ENCODE measurements at places on chromosomes 4 and X.

GRCh38 chrX:63506320-63506719 is 155.2 kb upstream of the SPIN4 start:
- DNase-seq, result no peak

- no peak for DNase-seq
Observed at GRCh38 chr4:114205261-114205660, 225.8 kb upstream of the ARSJ start.

DNA sequence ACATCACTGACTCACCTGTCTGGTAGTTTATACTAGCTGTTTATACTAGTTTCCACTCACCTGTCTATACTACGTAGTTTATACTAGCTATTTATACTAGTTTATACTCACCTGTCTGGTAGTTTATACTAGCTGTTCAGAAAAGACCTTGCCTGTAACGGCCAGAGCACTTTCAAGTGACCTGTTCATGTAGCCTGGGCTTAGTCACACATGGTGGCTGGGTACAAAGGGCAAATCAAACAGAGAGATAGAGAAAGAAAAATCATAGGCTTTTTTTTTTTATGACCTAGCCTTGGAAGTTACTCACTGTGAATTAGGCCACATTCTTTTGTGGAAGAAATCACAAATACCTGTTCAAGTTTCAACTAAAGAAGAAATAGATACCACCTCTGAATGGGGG is 30.7 kb upstream of the SPANXN4 start:
- DNase-seq, result no peak

DNA sequence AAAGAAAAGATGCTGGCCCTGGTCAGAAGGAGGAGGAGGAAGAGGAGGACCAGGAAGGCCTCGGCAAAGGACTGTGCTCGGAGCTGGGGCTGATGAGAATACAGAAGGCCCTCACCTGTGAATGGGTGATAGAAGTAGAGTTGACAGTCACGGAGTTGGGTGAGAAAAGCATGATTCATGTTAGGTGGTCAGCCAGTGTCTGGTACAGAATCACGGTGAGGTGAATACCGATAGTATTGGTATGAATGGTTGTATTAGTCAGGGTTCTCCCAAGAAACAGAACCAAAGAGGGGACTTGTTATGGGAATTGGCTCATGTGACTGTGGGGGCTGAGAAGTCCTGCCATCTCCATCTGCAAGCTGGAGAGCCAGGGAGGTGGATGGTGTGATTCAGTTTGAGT is 32.5 kb upstream of the FAM156A start:
- DNase-seq, result no peak

DNA sequence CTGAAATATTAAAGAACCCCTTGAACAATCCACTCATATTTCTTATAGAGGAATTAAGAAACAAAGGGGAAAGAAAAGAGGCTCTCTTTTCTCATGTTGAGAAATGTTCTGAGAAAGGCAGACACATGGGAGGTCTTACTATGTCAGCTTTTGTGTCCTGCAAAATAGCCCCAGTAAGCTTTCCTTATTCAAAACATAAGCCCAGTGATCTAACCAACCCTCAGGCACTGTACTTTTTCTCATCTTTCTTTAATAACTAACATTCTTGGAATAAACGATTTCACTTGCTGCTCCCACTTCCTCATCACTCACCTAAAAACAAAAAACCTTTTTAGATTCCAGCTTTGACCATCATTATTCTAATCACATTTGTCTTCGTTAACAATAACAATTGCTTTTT is 115.9 kb downstream of the GLRA3 start:
- DNase-seq, result no peak

DNA sequence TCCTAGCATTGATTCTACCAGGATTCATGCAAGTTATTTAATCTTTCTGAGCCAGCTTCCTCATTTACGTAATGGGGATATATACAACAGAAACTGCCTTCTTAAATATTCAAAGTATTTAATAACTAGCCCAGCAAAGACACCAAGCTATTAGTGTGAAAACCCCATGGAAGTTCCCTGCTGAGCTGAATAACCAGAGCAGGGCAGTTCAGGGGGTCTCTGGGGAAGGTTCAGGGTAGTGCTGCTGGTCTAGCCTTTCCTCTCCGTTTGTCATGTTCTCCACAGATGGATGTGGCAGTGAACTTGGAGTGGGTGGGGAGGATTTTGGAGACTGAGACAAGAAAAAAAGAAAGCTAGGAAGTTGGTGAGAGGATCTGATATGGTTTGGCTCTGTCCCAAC is 240.8 kb upstream of the TAPT1 start:
- DNase-seq, result no peak

GRCh38 chrX:11472879-11473278 is 179.7 kb downstream of the AMELX start:
- no peak for DNase-seq

DNA sequence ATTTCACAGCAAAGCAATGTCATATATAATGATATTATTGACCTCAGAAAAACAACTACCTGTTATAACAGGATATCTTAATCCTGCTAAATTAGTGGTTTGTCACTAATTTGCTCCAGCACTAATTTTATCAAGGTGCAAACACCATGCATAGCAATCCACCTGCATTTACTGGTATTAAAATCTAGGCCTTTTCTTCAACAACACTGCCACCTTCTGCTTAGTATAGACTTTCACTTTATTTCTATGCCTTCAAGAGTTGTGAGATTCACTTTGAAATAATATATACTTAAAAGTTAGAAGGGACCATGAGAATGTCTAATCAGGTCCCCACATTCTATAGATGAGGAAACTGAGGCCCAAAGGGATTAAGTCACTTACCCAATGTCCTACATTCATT is 82.1 kb upstream of the IQCM start:
- no peak for DNase-seq

GRCh38 chr4:72209600-72209999 is 177.8 kb downstream of the NPFFR2 start:
- DNase-seq, result no peak

DNA sequence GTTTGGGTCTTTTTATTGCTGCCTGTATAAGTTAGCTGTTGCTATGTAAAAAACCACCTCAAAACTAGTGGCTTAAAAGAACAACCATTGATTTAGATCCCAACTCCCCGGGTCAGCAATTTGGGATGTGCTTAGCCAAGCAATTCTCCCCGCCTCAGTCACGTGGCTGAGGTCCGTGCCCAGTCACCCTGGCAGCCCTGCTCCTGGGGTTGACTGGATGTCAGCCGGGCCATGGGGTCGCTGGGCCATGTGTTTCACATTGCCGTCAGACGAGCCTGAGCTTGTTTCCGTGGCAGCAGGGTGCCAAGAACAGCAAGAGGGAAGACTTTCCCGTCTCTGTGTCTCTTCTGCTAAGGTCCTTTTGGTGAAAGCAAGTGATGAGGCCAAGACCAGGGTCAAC is 345.7 kb upstream of the FAT1 start:
- no peak for DNase-seq

DNA sequence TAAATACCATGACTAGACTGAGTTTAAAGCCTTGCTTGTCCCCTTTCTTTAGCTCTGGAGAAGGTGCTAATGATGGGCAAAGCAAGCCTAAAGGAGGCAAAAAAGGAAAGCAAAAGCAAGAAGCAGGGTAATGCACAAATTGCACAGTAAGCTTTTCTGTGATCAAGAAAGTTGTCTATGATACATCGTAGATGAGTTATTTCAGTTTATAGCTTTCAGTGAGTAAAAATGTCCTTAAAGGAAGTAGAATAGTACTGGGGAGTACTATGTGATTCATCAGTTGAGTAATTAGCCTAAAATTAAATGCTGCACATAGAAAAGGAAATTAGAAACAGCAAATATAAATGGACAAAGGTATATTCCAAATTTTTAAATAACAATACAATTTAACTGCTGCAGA is 50.2 kb upstream of the PDE5A start:
- no peak for DNase-seq

- DNase-seq, result no peak
Observed at GRCh38 chr4:20544645-20545044, 155.6 kb upstream of the PACRGL start.

DNA sequence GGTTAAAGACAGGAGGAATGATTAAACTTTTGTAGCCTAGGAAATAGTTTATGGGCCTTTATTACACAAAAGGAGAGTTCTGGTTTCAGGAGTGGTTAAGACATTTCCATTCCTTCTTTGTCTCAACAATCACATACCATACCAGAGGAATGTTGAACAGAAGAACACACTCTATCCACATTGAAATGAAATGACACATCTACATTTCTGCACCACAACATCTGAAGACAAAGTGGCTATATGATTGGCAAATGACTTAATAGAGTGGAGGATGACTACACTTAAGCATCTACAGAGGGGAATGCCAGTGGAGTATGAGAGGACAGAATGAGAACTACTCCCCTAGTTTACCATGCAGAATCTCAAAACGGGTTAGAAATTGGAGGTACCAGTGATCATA is 8.0 kb downstream of the CYP2U1 start:
- no peak for DNase-seq

GRCh38 chrX:69027181-69028005 is 137.9 kb downstream of the PJA1 start:
- DNase-seq, result no peak

DNA sequence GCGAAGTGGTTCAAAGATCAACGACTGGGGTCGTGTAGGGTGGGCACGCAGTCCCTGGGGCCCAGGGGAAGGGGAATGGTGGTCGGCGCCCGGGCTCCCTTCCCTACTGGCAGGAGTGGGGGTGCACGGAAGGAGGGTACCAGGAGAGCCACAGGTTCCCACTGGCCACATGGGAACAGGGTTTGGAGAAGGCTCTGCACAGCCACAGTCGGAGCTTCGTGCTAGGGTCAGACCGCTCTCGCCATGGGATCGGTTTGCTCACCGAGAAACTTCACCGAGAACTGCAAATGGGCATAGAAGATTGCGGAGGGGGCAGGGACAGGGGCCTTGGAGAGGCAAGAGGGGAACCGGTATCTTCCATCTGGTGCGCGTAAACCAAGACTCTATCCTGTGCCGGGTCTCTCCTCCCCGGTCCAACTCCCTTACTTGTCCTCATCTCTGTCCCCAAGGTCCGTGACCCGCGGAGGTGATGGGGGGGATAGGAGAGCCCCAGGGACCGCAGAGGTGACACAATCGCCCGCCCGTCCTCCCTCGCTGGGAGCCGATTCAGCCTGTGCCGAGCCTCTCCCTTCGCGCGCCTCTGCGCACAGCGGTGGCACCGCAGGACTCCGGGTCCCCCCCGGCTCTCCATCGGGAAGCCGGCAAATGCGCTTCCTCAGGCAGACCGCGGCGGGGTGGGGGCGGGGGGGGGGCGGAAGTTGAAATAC is 1.0 kb downstream of the SCD5 start:
- DNase-seq, result no peak

- DNase-seq, result no peak
Observed at GRCh38 chr4:47017494-47017893, 13.9 kb upstream of the GABRB1 start.

- DNase-seq, result no peak
Observed at GRCh38 chr4:26609391-26609790, 25.5 kb downstream of the TBC1D19 start.

DNA sequence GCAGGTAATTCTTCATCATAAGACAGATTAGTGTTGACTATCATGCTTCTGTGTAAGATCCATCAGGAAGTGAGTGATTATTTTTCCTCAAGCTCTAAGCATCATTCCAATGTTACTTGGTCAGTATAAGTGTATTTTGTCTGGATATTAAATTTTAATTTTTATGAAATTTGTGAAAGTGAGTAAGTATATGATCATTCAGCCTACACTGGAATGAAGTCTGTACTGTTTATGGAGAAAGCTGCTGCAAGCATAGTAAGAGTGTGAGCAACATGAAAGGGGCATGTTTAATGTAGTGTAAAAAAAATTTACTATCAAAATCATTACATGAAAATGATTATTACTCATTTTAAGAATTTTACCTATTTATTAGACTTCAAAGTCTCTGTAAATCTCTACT is 84.8 kb downstream of the IL15 start:
- no peak for DNase-seq

Data from cortex of kidney (tissue), 1 donor.